ENCODE measurements at places on chromosomes 6 and 20.

DNA sequence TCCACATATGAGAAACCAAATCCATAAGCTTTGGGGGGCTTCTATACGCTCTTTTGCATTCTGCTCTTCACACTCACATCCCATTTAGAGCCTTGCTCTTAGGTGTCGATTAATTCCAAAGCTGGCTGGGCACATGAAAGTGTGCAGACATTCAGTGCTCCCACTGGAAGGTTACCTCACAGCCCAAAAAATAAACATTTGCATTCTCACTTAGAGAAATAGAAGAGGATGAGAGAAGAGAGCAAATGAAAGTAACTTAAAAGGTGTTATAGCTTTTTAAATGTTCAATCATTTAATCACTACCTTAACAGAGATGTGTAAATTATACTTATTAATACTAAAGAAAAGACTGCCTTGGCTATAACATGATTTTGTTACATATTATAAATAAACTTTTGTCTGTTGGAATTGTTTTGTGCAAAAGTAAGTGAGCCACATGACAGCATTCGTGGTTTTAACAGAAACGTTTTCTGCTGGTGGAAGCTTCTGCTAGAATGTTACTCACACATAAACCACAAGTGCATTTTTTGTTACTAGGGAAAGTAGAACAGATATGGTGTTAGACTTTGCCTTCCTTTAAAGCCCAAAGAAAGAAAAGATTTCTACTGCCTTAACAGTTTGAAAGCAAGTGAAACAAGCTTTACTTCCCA, 116.7 kb downstream of the SIM1 start:
- H3K27ac ChIP-seq, result peak overlapping the region; percentile 3
- H3K36me3 ChIP-seq, result no peaks in the 10 kb centered on the region
- H3K4me3 ChIP-seq, result peak overlapping the region; percentile 24
- H3K27me3 ChIP-seq, result no peaks in the 10 kb centered on the region

DNA sequence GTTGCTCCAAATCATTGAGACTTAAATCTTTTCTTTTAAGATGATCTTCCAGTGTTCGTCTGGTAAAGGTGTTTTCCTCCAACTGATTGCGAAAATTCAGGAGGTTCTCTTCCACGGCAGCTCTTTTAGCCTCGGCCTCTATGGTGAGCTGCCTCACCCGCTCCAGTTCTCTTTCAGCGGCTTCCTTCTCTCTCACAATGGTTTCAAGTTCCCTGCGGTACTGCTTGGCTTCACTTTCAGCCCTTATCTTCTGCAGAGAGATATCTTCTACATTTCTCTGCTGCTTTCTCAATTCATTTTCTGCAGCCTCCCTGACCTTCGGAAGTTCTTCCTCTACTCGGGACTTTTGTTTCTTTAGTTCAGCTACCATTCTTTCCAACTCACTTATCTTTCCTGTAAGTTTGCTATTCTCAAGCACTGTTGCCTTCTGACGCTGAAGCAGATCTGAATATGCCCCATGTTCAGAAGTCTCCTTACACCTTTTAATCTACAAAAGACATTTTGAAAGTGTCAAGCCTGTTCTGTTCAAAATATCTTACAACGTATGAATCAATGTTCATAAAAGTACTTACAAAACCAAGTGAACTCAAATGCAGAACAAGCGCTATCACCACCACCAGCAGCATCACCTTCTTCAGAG, 22.3 kb downstream of the DST start:
- H3K4me3 ChIP-seq, result no peak overlapping the region
- no peak for DNase-seq
- peaks cover 18% of the 10 kb centered on the region for H3K36me3 ChIP-seq
- H3K4me1 ChIP-seq, result no peaks in the 10 kb centered on the region

DNA sequence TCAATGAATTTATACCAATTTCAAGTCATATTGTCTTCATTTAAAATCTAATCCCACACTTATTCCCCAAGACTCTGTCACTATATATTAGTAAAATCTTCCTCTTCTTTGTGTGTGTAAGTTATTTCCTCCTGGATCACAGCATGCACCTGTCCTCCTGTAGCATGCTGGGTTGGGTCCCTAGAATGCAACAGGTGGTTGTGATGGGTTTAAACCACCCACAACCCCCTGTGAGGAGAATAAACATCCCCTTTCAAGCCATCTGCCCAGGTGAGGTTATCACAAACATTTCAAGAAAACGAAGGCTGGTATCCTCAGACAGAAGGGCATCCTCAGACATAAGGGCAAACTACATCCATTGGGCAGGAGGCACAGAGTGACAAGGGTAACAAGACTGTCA, 26.4 kb downstream of the DZANK1 start:
- no peaks in the 10 kb centered on the region for H3K27me3 ChIP-seq
- no peak overlapping the region for H3K4me3 ChIP-seq
- H3K4me1 ChIP-seq, result no peaks in the 10 kb centered on the region
- H3K36me3 ChIP-seq, result no peaks in the 10 kb centered on the region
- no peak overlapping the region for H3K27ac ChIP-seq

GRCh38 chr6:29009358-29009757, 4.2 kb upstream of the ZNF311 start:
- no peaks in the 10 kb centered on the region for H3K27me3 ChIP-seq
- H3K36me3 ChIP-seq, result no peaks in the 10 kb centered on the region
